Stimulated activated CD8-positive, alpha-beta memory T cell treated with anti-CD3 and anti-CD28 coated beads, Interleukin-7, amount 100 ng/mL, for 4 hours (primary cell): ENCODE measurements at places on chromosomes 2 and 18.
A peak's percentile ranks its signal among the peaks of the same experiment; 100 is the strongest.

- no peak for DNase-seq
These were observed 6.5 kb downstream of the BIN1 start for GRCh38 chr2:127100251-127101047.

- DNase-seq, result no peak
These were observed 157.9 kb downstream of the DYSF start for GRCh38 chr2:71611247-71611646.

- no peak for DNase-seq
These were observed 60.0 kb downstream of the TMEM131 start for GRCh38 chr2:97935719-97936161.

GRCh38 chr18:22344908-22345670, 72.6 kb downstream of the CTAGE1 start:
- DNase-seq, result no peak

DNA sequence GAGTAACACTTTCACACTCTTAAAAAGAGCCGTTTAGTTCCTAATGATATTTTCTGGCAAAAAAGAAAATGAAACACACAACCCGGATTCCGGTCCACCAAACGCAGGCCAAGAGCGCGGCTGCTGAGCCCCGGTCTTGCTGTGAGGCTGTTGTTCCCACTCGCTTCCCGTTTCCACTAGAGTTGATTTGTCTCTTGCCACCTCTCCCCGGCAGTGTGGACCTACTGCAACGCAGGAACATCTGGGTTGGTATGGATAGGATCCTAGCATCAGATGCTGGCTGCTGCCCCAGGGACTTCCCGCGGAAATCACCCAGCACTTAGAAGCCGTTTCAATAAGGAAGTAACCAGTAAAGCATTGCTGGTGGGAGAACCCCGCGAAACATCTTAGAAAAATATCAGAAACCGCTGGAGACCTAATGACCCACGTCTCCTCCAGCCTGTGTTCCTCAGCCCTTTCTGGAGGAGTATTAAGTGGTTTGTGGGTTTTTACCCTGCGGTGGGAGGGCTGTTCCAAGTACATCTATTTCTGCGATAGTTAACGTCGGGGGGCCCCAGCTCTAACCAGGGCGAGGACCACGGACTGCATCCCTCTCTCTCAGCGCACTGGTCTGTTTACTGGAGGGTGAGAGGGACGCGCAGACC, 939 bp downstream of the DOCK10 start:
- peak; percentile 65 for DNase-seq

GRCh38 chr18:34840256-34840826, 130.2 kb downstream of the DTNA start:
- DNase-seq, result no peak

DNA sequence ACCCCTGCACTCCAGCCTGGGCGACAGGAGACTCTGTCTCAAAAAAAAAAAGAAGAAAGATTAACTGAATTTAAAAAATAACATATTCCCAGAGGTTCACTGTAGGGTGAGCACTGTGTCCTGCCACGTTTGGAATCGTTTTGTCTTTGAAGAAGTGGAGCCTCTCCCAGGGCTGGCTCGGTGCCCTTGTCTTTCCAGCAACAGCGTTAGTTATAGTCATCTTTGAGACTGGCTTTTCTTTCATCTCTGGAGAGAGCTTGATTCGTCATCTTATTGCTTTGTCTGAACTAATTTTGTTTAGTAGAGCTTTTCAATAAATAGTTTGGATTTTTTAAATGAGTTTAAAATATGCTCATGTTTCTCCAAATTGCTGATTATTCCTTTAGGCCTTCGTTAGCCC, 50.5 kb downstream of the IMPA2 start:
- DNase-seq, result no peak

DNA sequence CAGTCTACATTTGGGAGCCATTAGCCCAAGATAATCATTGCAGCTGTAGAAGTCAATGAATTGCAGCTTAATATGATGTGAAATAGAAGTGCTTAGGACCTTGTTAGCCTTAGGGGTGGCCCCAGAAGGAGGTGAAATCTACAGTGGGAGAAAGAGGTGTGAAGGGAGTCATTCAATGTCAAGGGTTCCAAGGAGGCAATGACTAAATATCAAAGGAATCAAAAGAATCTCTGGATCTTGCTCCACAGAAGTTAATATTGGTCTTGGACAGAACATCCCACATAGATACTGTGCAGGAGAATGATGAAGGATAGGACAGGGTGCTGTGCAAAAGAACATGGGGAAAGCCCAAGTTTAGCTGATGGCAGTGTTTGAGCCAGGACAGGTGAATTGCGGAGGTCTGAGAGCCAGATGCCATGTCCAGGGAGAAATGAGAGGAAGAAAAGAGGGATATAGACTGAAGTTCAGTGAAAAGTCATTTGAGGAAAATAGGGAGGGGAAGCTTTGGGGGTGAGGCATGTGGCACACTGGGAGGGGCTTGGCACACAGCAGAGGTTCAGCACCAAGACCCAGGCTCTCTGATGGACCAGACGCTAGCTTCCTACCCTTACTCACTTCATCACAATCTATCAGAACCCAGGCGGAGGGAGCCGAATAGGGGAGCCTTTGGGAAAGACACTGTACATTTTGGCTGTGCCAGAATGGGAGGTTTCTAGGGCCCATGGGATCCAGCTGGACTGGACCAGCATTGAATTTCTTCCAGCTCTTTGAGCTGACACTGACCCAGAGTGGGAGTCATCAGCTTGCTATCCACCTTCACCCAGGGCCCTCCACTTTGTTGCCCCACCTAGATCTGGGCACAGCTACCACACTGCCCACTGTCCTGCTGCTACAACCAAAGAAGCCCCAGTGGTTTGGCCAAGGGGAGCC, 2.2 kb downstream of the IL1F10 start:
- DNase-seq, result no peak

DNA sequence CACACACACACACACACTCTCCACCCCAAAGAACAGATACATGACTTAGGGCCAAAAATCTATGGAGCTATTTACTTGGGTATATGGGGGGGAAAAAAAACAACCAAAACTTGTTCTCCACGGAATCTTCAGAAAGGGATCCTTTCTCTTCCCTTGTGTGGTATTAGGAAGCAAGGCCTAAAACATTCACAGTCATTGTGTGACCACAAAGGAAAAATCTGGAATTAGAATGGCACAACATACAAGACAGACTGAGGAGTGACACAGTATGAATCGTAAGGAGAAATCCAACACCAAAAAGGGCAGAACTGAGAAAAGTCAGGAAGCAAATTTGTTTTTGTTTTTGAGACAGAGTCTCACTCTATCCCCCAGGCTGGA, 70.3 kb downstream of the ASXL2 start:
- DNase-seq, result no peak

- no peak for DNase-seq
These were observed 121.7 kb upstream of the B3GNT2 start for GRCh38 chr2:62074233-62074632.

DNA sequence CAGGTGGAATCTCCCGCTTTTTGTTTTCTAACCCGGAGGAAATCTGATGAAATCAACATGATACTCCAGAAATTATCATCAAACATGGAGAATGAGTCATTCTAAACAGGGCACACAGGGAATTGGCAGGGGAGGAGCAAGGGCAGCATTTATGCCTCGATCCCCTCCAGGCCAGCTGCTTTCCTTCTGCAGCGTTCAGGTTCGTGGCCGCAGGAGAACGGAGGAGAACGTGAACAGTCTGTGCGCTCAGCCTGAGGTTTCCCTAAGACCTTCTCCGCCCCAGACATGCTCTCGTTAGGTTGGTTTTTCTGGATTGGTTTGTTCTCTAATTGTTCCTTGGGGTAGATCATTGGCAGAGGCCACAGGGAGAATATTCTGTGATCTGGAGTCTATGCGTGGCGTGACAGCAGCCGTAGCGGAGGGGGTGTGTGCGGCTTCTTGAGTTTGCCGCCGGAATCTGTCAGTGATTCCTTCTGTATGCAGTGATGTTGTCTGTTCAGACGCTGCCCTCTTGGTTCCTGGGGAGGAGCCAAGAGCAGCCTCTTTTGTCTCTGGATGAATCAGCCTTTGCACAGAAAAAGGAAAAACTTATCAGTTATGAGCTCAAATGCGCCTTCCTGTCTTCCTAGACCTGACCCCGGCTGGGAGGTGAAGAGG, 75.9 kb downstream of the SH3BP4 start:
- no peak for DNase-seq

DNA sequence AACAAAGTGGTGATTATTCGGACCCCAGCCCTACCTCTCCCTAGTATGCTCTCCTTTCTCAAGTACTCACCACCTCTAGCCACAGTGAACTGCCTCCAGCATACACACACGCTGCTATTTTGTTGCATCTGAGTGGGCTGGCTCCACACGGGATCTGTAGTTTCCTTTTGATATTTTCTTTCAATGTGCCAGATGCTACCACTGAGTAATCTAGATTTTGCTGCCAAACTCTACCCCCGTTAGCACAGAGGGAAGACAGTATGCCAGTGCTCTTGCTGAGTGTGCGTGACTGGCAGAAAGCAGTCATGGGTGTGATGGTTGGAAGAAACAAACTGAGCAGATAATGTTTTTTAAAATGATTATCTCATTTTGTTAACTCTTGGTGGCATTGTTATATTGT, 11.6 kb downstream of the CFLAR start:
- DNase-seq, result peak; percentile 20

- DNase-seq, result no peak
These were observed 39.9 kb downstream of the MYO3B start for GRCh38 chr2:170217778-170218251.

DNA sequence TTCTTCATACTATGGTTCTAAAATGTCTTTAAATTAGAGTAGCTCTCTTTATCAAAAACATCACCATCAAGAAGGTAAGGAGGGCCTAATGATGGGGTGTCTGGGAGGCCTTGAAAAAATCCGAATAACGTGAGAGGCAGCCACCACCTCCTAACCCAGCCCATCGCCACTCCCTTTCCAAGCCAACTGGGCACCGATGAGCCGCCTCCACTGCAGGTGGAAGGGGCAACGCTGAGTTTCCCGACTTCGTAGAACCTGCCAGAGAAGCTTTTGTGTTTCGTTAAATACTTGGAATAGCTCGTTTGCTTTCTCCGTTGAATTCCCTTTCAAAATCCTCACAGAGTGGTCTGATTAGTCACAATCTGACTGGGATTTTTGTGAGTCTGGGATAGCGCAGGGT, 22.0 kb upstream of the RPL31 start:
- DNase-seq, result no peak

DNA sequence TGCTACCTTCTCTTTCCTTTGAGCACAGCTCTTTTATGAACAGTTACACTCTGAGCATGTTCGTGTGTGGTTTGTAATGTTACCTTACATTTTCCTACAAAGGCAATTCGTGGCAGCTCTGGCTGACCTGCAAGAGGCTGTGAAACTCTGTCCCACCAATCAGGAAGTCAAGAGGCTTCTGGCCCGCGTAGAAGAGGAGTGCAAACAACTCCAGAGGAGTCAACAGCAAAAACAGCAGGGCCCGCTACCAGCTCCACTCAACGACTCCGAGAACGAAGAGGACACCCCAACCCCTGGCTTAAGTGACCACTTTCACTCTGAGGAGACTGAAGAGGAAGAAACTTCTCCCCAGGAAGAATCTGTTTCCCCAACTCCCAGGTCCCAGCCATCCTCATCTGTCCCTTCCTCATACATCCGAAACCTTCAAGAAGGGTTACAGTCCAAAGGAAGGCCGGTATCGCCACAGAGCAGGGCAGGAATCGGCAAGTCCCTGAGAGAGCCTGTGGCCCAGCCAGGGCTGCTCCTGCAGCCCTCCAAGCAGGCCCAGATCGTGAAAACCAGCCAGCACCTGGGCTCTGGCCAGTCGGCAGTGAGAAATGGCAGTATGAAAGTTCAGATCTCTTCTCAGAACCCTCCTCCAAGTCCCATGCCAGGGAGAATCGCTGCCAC, 56.9 kb downstream of the WDSUB1 start:
- DNase-seq, result no peak
